ENCODE measurements at places on chromosomes 2 and 18. TPM values are rescaled to one million over a fixed set of nuclear protein-coding genes. Genes with fewer than 3 reads are reported as not detected.

IAH1 gene
- total RNA-seq: 33.2 TPM

LGALSL gene
- total RNA-seq: 1.8 TPM

RAB17 gene
- 20.9 TPM for total RNA-seq

SERPINB11 gene
- not detected for total RNA-seq

ABCG5 gene
- not detected for total RNA-seq

ASIC4 gene
- 0.15 TPM for total RNA-seq

LCT gene
- 0.08 TPM for total RNA-seq

RIF1 gene
- total RNA-seq: 33.2 TPM

ASAP2 gene
- 18.2 TPM for total RNA-seq

SKA1 gene
- 21.3 TPM for total RNA-seq

BUB1 gene
- 41.1 TPM for total RNA-seq

DTNA gene
- total RNA-seq: 6.9 TPM

NPAS2 gene
- 50.3 TPM for total RNA-seq

NOL4 gene
- total RNA-seq: not detected

SCTR gene
- total RNA-seq: not detected

LAMA3 gene
- total RNA-seq: 0.98 TPM

SLC5A7 gene
- not detected for total RNA-seq

AMER3 gene
- total RNA-seq: not detected

MARCHF4 gene
- total RNA-seq: 1.4 TPM

SCN2A gene
- 0.27 TPM for total RNA-seq

CHPF gene
- total RNA-seq: 106 TPM

IL1RL1 gene
- 2.8 TPM for total RNA-seq

PAX8 gene
- total RNA-seq: 1.6 TPM

NXPH2 gene
- not detected for total RNA-seq

DAW1 gene
- 0.11 TPM for total RNA-seq

TMEM131 gene
- 7.7 TPM for total RNA-seq
